Placental pericyte (primary cell): ENCODE measurements at places on chromosomes 1 and 21. TPM values are rescaled to one million over a fixed set of nuclear protein-coding genes. Genes with fewer than 3 reads are reported as not detected.

The TRAPPC10 gene
- total RNA-seq = 28.0 and 47.1 TPM in 2 replicates

The KRTAP7-1 gene
- not detected in 2 replicates for total RNA-seq

The NTPCR gene
- 8.1 and 13.3 TPM in 2 replicates for total RNA-seq

The FOXO6 gene
- total RNA-seq = not detected in 2 replicates

The NHLH2 gene
- not detected in 2 replicates for total RNA-seq

The F3 gene
- 338 and 346 TPM in 2 replicates for total RNA-seq

The SPRR2B gene
- total RNA-seq = not detected in 2 replicates

The SPRR2F gene
- total RNA-seq = not detected in 2 replicates

The ABL2 gene
- 46.0 and 81.5 TPM in 2 replicates for total RNA-seq

The PSEN2 gene
- total RNA-seq = 21.9 and 24.1 TPM in 2 replicates

The TMEM125 gene
- not detected in 2 replicates for total RNA-seq

The SIM2 gene
- total RNA-seq = 0.44 and 12.5 TPM in 2 replicates

The TRIM45 gene
- total RNA-seq = 0.88 and 1.4 TPM in 2 replicates

The GBP3 gene
- 38.3 and 57.4 TPM in 2 replicates for total RNA-seq

The ASPM gene
- 1.1 and 58.0 TPM in 2 replicates for total RNA-seq

The HUNK gene
- total RNA-seq = 0.43 TPM in 1 of 2 replicates, not detected in the other

The TAS1R3 gene
- total RNA-seq = 0.14 and 1.3 TPM in 2 replicates

The INSRR gene
- total RNA-seq = not detected in 2 replicates

The ATP1B1 gene
- total RNA-seq = 25.8 and 33.9 TPM in 2 replicates

The OR6N1 gene
- total RNA-seq = not detected in 2 replicates

The EXO1 gene
- total RNA-seq = 2.8 and 23.8 TPM in 2 replicates

The OR2M3 gene
- total RNA-seq = under 0.01 TPM in 1 of 2 replicates, not detected in the other

The TEDDM1 gene
- total RNA-seq = not detected in 2 replicates
